ENCODE measurements at places on chromosomes 1 and 21.

- no peak for DNase-seq
Observed at GRCh38 chr21:42096566-42096965, 25.4 kb downstream of the UMODL1 start.

DNA sequence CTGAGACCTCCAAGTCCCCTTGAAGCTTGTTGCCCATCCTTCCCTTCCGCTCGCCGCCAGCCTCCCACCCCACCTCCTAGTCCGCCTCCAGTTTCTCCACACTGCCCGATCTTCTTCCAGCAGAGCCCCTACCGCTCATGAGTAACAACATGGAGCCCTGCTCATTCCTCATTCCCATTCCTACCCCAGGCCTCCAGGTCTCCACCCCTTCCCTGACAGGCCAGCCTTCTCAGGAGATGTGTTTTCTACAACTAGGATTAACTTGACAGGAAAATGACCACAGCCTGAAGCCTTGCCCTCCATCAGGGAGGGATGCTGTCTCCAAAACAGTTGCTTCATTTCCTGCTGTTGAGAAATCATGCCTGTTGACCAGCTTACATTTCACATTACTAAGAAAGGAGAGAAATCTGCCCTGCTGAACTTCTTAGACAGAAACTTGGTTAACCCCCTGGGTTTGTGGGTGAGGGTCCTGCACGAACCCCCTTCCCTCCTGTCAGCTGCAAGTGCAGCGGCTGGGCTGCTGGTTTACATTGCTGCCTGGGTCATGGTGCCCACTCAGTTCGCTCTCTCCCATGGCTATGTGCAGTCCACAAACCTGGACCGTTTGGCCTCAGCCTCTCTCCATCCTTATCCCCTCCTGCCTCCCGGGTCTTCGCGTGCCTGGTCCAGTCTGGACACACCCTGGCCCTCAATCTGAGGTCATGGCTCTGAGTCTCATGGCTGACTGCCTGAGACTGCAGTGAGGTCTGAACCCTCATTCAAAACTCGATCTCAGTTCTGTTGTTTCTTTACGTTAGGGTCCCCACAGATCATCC is 16.1 kb upstream of the CHI3L1 start:
- DNase-seq: no peak

DNA sequence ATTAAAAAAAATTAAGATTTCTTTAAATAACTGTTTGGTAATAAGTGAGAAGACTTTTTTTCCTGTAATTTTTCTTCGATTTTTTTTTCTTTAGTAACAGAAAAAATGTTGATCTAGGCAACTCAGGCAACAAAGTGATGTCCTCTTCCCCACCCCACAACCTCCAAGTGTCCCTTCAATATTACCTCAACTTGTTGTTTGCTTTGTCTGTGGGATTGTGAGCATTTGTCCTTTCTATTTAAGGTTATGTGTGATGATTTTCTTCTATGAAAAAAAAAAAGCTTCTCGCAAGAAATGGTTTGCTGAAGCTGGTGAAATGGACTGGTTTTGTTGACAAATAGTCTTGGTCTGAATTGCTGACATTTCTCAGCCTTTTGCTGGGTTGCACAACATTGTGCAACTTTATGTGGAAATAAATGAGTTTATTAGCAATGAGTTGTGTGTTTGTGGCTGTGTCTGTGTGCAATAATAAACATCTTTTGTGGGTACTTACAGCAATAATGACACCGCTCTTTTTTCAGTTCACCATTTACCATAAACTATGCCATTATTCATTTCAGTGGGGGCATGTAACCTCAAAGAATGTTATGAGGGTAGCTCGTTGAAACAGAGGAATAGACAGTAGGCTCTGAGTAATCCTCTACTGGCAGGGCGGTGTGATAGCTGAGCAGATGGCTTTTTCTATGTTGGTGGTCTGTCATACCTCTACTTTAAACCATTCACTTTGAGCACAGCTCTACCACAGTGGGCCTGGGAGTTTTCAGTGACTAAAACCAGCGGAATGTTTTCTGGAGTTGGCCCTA is 218.4 kb downstream of the HLX start:
- no peak for DNase-seq

DNA sequence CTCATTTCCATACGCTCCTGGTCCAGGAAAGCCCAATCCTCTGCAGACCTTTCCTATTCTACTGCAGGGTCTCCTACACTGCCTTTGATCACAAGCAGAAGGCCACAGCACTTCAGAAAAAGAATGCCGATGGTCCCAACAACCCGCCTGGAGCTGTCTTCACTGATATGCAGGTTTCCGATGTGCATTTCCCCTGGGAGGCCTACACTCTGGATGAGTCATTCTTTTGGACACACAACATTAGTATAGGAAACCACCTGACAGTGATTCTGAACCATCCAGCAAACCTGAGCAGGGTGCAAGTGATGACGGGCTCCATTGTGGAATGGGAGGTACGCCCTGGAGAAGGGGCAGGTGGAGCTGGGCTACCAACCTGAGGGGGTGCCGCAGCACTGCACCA is 15.0 kb downstream of the PCAT6 start:
- DNase-seq: no peak

DNA sequence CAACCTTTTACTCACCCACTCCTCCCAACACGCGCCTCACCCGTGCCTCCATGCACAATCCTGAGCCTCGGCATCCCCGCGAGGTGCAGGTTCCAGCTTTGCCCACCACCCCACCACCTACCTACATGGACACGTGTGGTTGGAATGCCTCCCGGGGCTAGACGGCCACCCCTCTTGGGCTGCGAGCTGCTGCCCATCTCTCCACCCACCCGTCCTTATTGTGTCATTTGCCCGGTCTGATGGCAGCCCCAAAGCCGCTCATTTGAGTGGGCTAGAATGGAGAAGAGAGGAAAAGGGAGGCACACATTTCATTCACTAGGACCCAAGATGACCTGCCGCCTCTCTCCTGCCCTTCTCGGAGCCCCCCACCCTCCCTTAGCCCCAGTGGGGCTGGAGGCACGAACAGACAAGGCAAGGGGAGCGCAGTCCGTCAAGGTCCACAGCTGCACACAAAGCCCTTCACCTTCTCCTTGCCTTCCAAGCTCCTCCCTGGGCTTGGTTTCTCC is 785 bp downstream of the ZNF697 start:
- no peak for DNase-seq

- no peak for DNase-seq
Observed at GRCh38 chr1:156014829-156015228, 5.9 kb downstream of the SSR2 start.

GRCh38 chr1:36802018-36802417 is 232.3 kb downstream of the GRIK3 start:
- DNase-seq: no peak

GRCh38 chr1:162389021-162389818 is 7.7 kb downstream of the C1orf226 start:
- DNase-seq: no peak

DNA sequence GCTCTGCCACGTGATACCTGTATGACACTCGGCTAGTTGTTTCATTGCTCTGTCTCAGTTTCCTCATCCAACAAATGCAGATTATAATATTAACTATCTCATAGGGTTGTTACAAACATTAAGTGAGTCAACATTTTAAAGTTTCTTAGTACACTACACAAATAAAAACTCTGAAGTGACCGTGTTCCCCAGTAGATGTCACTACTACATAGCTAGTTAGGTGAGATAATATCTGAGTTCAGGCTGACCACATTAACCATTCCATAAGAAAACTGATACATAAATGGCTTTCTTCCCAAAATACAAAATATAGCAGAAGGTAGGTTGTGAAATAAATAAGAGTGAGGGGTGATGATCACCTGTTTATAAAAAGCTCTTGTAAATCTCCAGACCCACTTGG is 214.1 kb downstream of the NUF2 start:
- DNase-seq: no peak

DNA sequence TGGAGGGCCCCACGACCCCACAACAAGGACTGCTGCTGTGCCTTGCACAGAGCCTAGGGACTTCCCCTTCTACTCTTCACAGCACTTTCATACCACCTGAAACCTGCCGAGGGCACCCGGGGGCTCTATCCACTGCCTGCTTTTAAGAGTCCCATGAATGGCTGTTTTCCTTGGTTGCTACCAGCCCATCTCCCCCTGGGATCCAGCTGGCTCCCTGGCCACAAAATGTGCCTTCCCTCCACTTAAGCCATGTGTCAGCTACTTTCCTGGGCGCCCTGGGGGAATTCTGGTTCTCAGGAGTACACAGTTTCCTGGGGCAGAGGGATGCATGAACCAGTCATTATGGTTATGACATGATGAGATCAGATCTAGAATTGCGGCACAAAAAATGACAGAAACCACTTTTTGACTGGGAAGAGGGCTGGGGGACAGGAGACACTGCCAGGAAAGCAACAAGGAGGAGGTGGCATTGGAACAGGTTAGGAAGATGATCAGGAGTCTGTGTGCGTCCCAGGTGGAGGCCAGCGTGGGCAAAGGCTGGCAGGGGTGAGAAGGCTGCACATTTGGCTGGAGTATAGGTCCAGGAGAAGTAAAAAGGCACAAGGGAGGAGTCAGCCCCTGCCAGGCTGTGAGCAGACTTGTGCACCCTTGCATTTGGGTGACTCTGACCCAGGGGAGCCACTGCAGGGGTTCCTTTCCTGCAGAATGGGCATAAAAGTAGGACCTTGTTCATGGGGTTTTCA is 3.2 kb upstream of the TNFRSF8 start:
- no peak for DNase-seq

DNA sequence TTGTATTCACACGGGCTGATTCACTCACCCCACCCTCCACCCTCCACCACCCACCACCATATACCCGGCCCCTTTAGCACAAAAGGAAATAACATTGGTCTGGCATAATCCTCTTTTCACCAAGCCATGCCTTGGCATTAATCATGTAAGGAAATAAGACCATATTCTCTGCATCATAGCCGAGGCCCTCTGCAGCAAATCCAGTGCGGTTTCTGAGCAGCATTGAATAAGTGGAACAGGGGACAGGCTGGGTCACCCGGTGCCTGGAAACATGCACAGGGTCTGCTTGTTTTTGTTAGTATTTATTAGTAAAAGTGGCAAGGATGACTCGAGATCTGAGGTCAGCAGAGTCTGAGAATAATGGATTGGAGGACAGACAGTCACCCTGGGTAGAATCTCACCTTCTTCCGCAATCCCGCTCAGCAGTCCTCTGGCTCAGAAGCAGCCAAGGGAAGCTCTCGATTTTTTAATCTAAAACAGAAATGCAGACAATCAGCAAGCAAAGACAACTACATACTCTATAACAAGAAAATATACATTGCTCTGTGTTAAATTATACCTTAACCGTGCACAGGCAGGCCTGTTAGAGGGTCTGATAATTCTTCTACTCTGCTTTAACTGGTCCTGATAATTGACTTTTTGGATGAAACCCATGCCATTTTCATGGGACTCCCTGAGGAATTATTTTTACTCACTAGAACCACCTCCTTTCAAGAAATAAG is 52.4 kb upstream of the CDC42BPA start:
- no peak for DNase-seq
